ENCODE measurements at places on chromosomes 4 and X.

- DNase-seq: no peak
Measured at GRCh38 chrX:25043192-25043591, 27.4 kb upstream of the ARX start.

GRCh38 chr4:173556398-173557131 lies 26.5 kb upstream of the HAND2 start:
- DNase-seq: no peak

DNA sequence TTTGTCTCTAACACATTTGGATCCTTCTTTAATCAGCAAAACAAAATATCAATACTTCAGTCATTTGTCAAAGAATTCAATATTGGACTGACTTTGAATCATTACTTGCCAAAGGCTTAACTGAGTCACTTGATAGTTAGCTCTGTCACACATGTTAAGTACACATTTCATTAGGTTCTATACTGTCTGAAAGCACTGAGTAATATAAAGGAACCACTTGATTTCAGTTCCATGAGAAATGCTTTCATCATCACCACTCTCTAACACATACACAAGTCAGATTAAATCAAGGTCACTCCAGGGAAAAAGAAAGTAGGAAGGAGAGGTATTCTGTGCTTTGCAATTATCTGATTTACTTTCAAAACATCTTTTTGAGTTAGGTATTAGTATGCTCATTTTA lies 1233.1 kb downstream of the C4orf33 start:
- no peak for DNase-seq

DNA sequence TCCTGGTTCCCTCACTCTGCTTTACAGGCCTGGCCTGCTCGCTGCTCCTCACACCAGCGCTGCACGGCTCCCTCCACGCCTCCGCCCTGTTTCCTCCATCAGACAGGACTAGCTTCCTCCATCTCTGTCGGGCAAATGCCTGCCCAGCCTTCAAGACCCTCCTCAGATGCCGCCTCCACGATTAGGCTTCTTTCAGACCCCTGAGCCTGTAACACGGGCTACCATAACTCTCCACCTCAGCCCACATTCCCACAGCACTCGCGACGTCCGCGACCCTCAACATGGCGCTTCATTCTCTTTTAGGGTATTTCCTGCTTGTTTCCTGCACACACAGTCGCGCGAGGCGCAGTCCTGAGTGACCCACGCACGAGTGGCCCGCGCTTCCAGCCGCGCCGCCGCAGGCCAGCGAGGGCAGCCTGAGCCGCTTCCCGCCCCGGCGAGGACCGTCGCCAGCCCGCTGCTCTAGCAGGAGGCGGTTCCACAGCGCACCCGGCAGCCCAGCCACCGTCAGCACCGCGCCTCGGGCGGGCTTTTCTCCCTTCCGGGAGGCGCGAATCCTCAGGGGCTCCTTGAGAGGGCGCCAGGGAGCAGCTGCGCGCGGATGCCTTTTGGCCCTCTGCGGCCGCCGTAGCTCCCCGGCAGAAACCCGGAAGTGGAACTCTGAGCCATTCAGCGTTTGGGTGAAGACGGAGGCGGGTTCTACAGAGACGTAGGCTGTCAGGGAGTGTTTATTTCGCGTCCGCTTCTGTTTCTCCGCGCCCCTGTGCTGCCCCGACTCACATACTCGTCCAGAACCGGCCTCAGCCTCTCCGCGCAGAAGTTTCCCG lies at the start of gene FRG1:
Gene FRG1 (plus strand): TSS at position 695 of the 827 bp plus-strand sequence. CDS start 138 bp downstream, outside the sequence.
- DNase-seq: peak; percentile 92

- no peak for DNase-seq
Measured at GRCh38 chr4:40990899-40991265, 223.5 kb downstream of the APBB2 start.

DNA sequence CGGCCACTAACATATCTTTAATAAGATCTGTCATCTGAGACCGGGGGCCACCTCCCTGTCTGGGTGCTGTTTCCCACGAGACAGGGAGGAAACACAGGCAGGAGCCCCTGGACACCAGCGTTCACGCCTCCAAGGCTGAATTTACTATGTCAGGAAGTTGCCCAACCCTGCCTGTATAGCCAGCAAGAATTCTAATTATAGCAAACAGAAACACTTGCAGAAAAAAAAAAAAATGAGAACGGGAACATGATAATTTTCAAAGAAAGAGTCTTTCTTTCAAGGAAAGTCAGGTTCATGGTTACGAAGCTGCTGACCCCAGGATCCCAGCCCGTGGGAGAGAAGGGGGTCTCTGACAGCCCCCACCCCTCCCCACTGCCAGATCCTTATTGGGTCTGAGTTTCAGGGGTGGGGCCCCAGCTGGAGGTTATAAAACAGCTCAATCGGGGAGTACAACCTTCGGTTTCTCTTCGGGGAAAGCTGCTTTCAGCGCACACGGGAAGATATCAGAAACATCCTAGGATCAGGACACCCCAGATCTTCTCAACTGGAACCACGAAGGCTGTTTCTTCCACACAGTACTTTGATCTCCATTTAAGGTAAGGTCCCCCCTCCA lies at the start of gene IL3RA:
Gene IL3RA (plus strand): TSS at position 455 of the 613 bp plus-strand sequence. CDS start 4,981 bp downstream, outside the sequence.
- DNase-seq: no peak

DNA sequence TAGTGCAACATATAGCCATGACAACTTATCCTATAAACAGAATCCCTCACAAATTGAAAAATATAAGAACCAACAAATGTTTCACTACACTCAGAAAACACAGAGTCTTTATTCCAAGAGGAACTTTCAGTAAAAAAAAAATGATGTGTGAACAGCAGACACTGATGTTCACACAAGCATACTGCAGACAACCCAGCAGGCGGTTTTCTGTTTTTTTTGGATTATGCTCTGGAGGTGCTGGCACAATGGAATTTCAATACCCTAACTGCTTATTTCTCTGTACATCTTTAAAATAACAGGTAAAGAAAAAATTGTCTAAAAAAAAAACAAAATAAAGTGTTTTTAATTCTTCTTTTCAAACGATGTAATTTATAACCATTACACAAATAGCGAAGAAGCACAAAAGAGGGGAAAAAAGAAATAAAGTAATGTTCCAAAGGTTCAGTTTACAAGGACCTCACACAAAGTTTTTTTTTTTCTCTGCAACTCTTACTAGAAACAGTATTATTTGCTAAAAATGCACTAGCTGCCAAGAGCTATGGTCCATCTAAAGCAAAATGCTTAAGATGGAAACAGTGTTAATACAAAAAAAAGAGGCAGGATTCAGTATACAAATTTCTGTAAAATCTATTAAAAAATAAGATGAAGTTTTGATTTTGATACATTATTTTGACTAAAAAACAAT lies 55.3 kb downstream of the ANAPC10 start:
- no peak for DNase-seq

DNA sequence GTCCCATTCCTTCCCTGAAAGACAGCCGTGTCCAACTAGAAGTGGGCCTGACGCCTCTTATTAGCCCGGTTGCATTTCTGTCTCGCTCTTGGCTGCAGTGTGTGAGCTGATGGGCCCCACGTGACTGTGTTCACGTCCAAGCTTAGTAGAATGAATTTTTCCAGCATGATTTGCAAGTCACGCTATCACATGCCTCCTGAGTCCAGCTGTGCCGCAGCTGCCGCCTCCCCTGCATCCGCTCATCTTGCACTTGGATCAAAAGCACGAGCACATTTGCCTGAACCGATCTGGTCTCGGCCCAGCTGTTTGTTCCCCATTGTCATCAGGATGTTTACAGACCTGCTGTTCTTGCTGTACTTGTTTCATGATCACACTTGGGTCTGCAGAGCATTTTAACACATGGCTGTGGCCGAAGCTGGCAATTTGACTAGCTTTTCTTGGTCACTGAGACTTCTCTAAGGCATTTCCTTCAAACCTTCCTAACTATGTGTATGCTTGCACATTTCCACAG lies 126.5 kb downstream of the KIT start:
- DNase-seq: no peak

DNA sequence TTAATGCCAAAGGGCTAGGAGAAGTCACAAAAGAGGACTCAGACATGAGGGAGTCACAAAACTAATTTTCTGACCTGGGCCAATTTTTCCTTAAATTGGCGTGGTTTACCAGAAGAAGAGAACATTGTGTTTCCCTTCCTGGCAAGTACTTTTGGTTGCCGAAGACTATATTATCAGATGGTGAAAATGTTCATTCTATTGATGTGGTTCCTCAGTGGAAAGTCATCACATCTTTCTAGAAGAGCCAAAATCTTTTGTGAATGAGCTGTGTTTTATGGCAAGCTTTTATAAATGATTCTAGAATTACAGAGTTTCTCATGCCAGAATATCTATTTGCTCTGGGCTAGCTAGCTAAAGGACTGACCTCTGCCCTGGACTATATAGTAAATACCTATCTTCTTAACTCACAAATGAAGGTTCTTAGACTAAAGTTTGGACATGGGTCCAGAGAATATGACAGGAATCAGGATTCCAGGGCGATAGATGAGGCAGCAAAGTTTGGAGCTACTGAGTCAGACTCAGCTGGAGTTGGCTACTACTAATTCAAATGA lies 288.9 kb downstream of the IL1RAPL2 start:
- DNase-seq: no peak

- DNase-seq: no peak
Measured at GRCh38 chrX:71846429-71846828, 64.2 kb upstream of the NHSL2 start.

DNA sequence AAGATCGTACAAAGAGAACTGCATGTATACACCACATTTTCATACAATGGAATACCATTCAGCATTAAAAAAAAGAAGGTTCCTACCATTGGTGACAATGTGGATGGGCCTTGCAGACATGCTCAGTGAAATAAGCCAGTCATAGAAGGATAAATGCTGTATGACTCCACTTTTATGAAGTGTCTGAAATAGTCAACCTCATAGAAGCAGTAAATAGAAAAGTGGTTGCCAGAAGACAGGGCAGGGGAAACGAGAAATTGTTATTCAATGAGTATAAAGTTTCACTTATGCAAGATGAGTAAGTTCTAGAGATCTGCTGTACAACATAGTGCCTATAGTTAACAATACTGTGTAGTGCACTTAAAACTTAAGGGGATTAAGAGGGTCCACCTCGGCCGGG lies 257.5 kb upstream of the FTHL17 start:
- no peak for DNase-seq

DNA sequence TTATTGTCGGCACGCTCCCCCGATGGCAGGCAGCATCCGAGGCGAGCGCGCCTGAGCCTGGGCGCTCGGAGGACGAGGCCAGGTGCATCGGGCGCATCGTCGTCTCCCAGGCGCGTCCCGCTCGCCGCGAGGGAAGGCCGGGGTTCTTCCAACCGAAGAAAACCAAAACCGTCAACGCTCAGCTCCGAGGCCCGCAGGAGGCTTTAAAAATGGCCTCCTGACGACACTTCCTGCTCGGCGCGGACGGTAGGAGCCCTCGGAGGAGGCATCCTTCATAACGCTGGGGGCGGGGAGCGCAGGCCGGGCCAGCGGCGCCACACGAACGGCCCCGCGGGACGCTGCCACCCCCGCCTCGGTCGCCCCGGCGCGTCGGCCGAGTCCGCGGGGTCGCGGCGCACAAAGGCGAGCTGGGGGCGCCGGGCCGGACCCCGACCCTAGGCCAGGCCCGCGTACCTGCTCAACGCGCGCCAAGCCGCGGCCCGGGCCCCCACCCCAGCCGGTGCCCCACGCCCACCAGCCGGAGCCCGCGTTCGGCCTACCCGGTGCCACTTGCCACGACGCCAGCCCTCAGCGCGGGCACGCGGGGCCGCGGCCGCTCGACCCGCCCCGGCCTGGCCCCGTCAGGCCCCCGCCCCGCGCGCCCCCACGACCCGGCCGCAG lies 501 bp downstream of the ZNF518B start:
- peak; percentile 59 for DNase-seq

GRCh38 chr4:157527954-157528353 lies 307.4 kb downstream of the GRIA2 start:
- DNase-seq: no peak

DNA sequence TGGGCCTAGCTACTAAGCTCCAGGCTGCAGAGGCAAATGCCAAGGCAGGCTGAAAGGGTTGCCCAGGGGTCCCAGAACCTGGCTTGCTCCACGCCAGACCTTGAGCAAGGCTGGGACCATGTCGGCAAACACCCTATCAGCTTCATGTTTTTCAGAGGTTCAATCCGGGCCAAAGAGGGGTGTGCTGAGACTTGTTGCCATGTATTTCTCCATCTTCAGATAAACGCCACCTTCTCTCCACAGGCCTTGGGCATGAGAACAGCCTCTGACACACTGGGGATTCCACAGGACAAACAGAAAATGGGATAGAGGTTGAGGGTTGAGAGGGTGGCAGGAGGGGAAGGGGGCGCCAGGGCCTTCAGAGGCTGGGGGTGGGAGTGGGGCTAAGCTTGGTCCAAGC lies 8.6 kb downstream of the PJA1 start:
- DNase-seq: no peak

GRCh38 chrX:153030801-153031200 lies 25.5 kb upstream of the PNMA3 start:
- no peak for DNase-seq

- no peak for DNase-seq
Measured at GRCh38 chr4:153119626-153120025, 84.6 kb upstream of the TRIM2 start.

GRCh38 chr4:39319676-39320075 lies 46.5 kb downstream of the RFC1 start:
- DNase-seq: no peak

GRCh38 chr4:102174719-102175189 lies 170.5 kb downstream of the SLC39A8 start:
- no peak for DNase-seq

DNA sequence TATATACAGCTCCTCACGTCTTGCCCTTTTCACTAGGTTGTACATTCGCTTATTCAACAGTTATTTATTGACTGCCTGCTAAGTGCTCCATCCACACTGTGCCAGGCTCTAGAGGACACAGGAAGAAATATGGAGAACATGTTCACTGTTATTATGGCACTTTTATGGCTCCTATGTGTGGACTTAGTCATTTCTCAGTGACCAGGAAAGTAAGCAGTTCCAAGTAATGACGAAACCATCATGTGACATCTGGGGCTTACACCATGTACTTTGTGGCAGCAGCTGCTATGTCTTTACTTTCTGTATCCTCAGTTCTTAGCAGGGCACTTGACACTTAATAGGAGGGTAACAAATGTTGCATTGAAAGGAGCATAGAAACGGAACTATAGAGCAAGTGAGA lies 278.0 kb downstream of the ANK2 start:
- DNase-seq: no peak

DNA sequence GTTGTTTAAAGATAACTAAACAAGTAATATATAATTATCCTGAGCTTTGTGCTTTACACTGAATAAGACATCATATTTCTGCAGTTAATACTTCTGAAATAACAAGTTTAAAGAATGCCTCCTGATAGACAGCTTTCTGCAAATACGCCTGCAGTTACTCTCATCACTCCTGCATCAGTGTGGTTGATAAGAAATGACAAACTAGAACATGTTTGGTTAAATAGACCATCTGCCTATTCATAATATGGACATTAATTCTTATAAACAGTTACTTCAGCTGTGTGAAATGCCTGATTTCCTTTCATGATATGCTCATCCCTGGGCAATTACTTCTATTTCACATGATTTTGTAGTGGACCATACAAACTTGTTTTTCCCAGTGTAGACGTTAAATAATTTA lies 7.0 kb upstream of the TENM3 start:
- no peak for DNase-seq

GRCh38 chr4:100736641-100737451 lies 219.0 kb upstream of the EMCN start:
- no peak for DNase-seq
